ENCODE measurements at places on chromosomes 16 and 17.

GRCh38 chr16:84597528-84597896 is 20.4 kb downstream of the COTL1 start:
- no peak for DNase-seq

GRCh38 chr16:19542138-19542821 is 13.2 kb upstream of the VPS35L start:
- DNase-seq: no peak

DNA sequence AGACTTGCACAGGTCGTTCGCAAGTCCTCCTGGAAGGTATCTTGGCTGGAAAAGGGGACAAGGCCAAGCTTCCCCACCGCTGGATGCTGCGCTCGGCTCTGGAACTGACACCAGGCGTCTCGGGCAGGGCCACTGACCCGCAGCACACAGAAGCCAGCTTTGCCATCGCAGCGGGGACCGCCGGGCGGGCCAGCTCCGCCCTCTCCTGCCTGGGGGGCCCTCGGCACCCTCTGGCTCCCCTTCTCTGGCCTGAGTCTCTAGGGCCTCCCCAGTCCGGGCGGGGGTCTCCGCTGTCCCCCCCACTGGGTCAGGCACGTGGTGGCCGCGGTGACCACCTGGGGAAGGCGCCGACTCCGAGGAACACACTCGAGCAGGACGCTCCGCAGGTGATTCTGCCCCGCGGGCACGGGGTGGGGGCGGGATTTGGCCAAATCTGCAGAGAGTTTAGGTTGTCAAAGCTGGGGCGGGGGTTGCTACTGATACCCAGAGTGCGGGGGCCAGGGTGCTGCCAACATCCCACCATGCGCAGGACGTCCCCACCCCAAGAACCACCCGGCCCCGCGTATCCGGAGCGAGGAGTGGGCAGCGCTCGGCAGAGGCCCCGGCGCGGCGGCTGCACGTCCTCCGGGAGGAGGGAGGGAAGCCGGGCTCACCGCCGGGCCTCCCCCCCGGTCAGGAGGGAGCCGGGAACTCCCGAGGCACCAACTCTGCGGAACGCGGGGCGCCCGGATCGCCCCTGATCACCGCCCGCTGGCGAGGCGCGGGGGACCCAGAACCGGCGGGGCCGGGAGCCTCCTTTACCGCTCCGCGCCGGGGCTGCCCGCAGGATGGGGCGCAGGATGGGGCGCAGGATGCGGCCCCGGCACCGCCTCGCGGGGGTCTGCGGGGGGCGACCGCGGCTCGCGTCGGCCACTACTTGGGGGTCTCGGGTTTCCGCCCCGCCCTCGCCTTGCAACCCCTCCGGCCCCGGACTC is 744 bp upstream of the METRNL start:
- DNase-seq: no peak

- DNase-seq: peak; percentile 69
Observed at GRCh38 chr16:79607587-79607986, 7.0 kb upstream of the MAF start.

DNA sequence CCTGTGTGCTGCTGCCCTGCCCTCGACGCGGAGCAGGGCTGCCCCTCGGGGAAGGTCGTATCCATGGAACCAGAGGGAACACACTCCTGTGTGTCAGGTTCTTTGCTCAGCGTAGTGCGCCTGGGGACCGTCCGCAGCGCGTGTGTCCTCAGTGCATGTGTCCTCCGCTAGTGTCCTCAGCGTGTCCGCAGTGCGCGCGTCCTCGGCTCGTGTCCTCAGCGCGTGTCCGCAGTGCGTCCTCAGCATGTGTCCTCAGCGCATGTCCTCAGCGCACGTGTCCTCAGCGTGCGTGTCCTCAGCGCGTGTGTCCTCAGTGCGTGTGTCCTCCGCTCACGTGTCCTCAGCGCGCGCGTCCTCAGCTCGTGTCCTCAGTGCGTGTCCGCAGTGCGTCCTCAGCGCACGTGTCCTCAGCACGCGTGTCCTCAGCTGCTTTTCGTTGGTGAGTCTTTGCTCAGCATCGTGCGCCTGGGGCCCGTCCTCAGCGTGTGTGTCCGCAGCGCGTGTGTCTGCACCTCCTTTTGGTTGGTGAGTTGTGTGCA is 59.2 kb upstream of the ZNF750 start:
- no peak for DNase-seq

- no peak for DNase-seq
Observed at GRCh38 chr17:78595135-78595810, 18.1 kb upstream of the DNAH17 start.

DNA sequence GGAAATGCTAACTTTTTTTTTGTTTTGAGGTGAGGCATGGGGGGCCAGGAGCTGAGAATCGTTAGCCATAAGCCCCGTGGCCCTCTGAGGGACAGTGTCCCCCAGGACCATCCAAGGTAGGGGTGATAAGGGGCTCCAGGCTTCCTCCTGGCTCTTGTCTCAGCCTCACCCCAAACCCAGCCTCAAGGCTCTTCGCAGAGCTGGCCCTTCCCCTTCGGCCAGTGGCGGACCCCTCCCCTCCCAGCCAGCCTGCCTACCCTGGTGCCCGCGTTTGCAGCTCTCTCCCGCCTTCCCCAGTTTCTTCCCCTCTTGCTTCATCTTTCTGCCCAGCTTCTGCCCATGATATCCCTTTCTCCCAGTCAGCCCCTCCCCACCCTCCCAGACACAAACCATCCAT is 22.7 kb upstream of the ATP2A3 start:
- no peak for DNase-seq

- DNase-seq: no peak
Observed at GRCh38 chr16:80362816-80363215, 178.0 kb upstream of the DYNLRB2 start.

GRCh38 chr17:30952638-30953393 is 18.0 kb upstream of the RNF135 start:
- DNase-seq: no peak

DNA sequence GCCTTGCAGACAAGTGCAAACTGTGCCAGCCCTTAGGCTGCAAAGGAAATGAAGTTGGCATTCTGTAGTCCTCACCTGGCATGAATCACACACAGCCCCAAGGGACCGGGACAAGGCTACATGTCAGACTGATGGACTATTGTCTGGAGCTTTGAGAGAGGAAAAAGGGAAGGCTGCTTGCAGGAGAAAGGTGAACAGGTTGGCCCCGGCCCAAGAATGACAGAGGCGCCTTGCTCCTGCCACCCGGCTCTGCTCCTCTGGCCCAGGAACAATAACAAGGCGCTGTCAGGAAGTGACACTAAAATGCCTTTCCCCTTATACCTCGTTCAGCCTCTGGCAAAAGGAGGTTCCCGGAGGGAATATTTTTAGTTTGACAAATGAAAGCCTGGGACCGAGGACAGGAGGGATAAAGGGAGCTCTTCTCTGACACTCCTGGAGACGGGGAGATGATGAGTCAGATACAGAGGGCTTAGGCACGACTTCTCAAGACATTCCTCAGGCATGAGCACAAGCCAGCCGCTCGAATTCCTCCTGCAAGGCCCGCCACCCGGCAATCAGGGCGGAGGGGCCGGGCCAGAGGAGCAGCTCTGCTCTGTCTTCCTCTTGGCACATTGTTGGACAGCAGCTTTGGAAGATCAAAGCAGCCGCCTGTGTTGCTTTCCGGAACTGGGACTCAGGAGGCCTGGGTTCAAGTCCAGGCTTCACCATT is 105.8 kb downstream of the NOG start:
- DNase-seq: peak; percentile 100

- no peak for DNase-seq
Observed at GRCh38 chr17:75244133-75244866, 17.1 kb downstream of the GGA3 start.

GRCh38 chr17:50319306-50320004 is 26.5 kb upstream of the XYLT2 start:
- no peak for DNase-seq

DNA sequence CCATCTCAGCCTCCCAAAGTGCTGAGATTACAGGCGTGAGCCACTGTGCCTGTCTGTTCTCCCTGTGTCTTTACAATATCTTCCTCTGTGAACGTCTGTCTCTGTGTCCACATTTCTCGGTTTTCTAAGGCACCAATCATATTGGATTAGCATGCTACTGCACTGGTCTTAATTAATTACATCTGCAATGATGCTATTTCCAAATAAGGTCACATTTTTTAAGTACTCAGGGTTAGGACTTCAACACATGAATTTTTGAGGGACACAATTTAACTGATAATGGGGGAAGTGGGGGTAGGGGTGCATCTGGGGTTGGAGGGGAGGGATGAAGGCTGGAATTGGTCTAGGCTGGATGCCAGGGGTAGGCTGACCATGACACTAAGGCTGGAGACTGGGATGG is 102.6 kb downstream of the N4BP1 start:
- peak; percentile 37 for DNase-seq

DNA sequence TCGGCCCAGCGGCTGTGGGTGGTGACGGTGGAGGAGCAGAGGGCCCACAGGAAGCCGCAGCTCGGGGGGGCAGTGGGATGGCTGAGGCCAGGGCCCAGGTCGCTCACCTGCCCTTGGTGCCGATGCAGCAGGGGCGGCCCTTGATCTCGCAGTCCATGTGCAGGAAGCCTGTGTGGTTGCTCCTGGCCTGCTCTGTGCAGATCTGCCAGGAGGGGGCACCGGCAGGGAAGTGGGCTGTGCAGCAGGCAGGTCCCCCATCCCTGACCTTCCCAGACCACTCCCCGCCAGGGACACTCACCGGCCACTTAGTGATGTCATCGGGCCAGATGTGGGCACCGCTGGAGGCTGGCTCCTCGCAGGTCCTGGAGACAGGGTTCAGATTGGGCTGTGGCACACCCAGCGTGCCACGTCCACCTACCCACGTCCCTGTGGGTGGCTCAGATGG is 6.2 kb downstream of the AANAT start:
- no peak for DNase-seq

DNA sequence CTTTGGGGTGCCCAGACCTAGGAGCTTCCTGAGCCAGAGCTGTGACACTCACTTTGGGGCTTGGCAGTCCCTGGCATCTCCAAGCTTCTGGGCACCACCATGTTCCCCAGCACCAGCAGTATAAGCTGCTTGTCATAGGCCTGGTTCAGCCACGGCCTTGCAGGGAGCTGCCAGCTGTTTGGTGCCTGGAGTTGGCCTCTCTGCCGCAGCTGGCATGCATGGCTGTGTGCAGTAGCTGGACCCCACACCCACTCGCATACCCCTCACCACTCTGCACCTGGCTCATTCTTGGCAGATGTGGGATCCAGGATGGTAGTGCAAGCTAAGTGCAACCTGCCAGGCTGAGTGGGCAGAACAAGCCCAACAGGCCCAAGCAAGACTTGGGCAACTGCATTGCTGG is 73.4 kb upstream of the BRD7 start:
- DNase-seq: no peak

DNA sequence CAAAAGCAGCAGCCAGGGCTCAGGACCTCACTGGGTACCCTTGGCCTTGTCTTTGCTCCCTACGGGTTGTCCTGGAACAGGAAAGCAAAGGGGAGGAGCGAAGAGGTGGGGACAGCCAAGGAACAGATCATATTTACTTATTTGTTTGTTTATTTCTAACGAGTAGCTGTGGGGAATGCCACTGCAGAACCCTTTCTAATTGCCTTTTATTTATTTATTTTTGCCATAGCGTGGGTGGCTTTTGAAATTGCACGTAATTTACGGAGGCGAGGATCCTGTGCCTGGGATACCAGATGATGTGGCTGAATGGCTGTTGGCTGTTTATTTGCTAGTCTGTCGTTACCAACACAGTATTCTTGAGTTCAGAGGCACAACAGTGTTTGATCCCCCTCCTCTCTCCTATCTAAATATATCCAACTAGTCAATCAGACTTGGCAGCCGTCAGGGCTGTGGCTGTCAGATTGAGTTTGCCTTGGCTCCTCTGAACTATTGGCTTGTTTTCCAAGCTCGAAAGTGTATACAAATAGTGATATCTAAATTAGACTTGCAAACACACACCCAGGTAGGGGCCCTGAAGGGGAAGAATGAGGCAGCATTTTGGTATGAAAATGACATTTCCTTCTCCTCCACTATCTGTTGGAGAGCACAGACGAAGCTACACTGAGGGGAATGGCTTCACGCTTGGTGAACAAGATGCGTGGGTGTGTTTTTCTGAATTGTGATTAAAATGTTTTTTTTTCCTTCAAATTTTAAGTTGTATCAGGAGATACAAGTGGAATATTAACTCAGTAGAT is 110.4 kb downstream of the MSI2 start:
- DNase-seq: no peak

- peak; percentile 84 for DNase-seq
Observed at GRCh38 chr16:709566-710499, 4.2 kb upstream of the FBXL16 start.

GRCh38 chr16:31371619-31372484 is 16.9 kb downstream of the ITGAX start:
- DNase-seq: no peak

DNA sequence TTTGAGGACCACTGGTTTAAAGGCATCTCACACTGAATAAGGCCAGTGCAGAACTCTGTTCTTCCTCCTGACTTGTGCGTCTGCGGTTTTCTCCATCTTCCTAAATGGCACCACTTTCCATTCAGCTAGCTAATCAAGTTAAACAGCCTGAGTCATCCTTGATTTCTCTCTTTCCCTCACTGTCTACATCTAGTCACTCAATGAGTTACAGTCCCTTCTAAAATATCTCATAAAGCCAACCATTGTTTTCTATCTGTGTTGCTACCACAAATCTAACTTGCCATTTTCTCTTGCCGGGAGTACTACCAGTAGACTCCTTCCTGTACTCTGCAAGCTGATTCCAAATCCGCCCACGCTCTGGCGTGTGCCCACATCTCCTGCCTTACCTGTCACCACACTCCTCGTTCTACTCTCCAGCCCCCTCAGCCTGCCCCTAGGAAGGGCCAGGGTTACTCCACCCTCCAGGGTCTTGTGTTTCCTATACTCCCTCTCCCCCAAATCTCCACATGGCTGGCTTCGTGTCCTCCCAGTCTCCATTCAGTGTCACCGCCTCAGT is 324.5 kb downstream of the SNX29 start:
- DNase-seq: no peak

GRCh38 chr17:48541577-48542113 is 3.3 kb downstream of the HOXB2 start:
- peak; percentile 81 for DNase-seq

GRCh38 chr17:1007310-1008007 is 10.5 kb downstream of the TIMM22 start:
- DNase-seq: no peak

GRCh38 chr17:75783069-75783783 is 1.4 kb upstream of the UNK start:
- DNase-seq: peak; percentile 70

- no peak for DNase-seq
Observed at GRCh38 chr16:85552980-85553435, 60.1 kb upstream of the GSE1 start.

GRCh38 chr17:60443713-60444112 is 21.4 kb downstream of the CHCT1 start:
- no peak for DNase-seq

DNA sequence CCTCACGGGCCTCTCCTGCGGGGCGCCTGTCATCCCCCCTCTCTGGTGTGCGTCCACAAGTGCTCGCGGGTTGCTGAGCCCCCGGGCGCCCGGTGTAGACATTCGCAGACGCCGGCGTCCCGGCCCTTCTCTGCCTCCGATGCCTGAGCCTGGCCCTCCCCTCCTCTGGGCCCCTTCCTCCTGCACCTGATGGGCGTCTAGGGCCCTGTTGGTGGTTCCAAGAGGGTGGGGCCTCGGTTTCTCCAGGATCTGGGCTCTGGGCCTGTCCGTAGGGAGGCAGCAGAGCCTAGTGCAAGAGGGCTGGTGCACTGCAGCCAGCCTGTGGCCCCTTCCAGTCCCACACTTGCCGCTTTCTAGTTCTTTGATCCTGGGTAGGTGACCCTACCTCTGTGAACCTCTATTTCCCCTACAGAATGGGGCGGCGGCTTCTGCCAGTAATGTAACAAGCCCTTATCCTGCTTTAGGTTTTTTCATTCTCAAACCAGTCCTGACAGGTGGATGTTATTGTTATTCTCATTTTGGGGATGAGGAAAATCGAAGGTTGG is 623 bp downstream of the E4F1 start:
- DNase-seq: peak; percentile 39

- DNase-seq: peak; percentile 12
Observed at GRCh38 chr17:61579961-61580360, 11.1 kb downstream of the NACA2 start.

All from fibroblast of skin of right biceps (primary cell).